RWPE1 (cell line): ENCODE measurements at places on chromosomes 7 and 10.

- DNase-seq, result peak; percentile 86
Measured at GRCh38 chr10:89327803-89328441, at the start of gene IFIT3. Gene IFIT3, plus strand, starts transcription at chr10:89327997. Its CDS starts 77 bp downstream, at chr10:89328074.

DNA sequence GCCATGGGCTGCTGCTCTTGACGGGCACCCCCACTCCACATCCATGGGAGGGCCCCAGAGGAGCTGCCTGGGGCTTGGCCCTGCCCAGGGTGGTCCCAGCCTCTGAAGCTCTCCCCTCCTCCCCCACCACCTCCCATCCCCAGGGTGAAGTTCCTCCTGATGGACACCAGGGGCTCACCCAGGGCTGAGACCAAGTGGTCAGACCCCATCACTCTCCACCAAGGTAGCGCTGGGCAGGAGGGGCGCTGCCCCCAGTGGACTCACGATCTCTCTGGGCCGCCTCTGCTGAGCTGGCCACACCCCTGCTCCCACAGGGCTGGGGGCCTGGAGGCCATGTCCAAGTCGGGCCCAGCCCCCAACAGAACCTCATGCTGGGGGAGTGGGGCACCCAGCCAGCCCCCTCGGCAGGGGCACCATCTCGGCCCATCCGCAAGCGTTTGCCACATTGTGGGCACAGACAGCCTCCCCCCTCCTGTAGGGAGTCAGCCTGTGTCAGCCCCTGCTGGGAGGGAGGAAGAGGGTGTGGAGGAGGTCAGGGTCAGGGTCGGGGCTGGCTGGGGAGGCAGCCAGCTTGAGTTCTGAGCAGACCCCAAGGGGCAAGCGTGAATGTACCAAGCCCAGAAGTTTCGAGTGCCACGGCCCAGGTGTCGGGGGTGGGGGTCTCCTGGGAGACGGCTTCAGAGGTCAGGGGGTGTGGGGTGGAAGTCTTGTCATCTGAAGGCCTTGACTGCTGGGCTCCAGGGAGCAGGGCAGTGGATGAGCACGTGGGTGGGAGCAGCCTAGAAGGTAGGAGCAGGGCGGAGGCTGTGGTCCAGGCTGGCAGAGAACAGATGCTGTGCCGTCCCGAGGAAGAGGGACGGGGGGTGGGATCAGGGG is 2.8 kb downstream of the UPK3B start:
- no peak for DNase-seq

GRCh38 chr10:48792121-48792520 is 107.4 kb downstream of the WDFY4 start:
- no peak for DNase-seq

GRCh38 chr7:106501605-106502580 is 159.1 kb downstream of the CCDC71L start:
- no peak for DNase-seq

GRCh38 chr7:55212838-55213237 is 152.3 kb upstream of the LANCL2 start:
- DNase-seq, result no peak

- DNase-seq, result no peak
Measured at GRCh38 chr10:132113766-132114365, 48.1 kb downstream of the JAKMIP3 start.

- peak; percentile 97 for DNase-seq
Measured at GRCh38 chr7:74587435-74588126, 69.9 kb upstream of the GTF2I start.

GRCh38 chr10:34380856-34381255 is 434.2 kb downstream of the PARD3 start:
- DNase-seq, result no peak
